Urothelium cell line (cell line): ENCODE measurements at places on chromosomes 11 and 22.

- DNase-seq, result no peak
Observed at GRCh38 chr22:24417901-24418641, 9.3 kb upstream of the ADORA2A start.

DNA sequence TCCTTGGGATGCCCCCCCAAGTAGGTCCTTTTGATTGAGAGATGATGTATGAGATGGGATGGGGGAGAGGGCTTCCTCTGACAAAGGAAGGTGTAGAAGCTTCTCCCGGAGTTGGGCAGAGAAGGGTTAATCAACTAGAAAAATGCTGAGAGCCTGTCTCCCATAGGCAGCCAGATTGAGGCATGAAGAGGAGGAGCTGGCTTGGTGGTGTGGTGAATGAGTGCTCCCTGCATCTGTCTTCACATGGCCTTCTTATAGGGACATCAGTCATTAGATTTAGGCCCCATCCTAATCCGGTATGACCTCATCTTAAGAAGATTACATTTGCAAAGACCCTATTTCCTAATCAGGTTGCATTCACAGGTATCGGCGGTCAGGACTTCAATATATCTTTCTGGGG is 61.1 kb downstream of the NFAM1 start:
- DNase-seq, result no peak

GRCh38 chr11:123054301-123055065 is 7.5 kb downstream of the HSPA8 start:
- peak; percentile 49 for DNase-seq

DNA sequence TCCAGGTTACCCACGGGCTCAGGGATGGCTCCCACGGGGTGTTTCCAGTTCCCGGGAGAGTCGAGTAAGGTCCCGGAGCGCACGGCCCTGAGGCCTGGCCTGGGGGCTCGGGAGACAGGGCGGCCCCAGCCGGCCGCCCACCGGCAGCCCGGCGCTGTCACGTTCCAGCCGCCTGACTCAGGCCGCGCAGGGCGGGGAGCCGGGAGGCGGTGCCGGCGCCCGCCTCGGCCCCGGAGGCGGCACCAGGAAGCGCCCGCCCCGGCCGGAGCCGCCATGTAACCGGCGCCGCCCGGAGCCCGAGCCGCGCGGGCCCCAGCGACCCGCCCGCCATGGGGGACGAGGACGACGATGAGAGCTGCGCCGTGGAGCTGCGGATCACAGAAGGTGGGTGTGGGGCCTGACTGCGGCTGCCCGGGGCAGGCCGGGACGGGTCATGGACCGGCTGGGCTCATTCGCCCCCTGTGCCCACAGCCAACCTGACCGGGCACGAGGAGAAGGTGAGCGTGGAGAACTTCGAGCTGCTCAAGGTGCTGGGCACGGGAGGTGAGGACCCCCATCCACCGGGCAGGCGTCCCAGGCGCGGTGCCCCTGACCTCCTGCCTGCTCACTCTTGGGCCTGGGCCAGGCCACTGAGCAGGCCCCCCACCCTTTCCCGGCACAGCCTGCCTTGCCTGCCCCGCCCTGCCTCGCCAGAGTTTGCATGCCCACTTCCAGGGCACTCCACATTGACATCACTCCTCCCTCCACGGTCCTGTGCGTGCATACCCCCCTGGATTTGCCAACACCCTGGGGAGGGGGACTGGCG is at the start of gene RPS6KA4:
RPS6KA4 (plus strand) TSS at position 256 of the 805 bp plus-strand sequence; CDS start at position 330, 74 bp downstream.
- DNase-seq, result peak; percentile 92

DNA sequence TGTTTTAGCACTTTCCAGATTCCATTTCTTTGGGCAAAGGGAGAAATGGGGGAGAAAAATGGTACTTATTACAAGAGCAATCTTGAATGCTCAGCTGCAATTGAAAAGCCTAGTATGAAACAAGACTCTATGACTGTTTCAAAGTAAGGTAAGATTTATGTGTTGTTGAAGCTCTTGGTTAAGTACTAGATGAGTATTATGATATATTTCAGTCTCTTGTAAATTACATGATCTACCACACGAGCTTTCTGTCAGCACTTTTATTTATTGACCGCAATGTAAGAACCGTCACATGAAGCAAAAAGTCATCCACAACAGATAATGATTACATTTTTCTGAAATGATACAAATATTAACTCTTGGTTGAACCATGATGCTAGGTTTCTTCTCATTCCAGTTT is 906.7 kb upstream of the CHORDC1 start:
- no peak for DNase-seq

DNA sequence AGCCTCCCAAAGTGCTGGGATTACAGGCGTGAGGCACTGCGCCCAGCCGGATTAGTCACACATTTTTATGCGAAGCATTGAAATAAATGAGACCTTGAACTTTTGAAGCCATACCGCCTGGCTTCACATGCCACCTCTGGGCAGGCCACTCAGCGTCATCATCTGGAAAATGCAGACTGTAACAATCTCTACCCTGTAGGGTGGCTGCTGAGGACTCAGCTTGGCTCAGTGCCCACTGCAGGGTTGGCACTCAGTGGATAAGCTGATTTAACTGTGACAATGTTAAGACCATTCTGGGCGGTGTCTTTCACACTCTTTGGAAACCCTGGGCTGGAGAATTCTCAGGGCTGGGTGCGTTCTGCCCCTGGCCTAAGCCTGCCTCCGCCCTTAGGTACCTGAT is 8.5 kb downstream of the SH3BP1 start:
- DNase-seq, result no peak

DNA sequence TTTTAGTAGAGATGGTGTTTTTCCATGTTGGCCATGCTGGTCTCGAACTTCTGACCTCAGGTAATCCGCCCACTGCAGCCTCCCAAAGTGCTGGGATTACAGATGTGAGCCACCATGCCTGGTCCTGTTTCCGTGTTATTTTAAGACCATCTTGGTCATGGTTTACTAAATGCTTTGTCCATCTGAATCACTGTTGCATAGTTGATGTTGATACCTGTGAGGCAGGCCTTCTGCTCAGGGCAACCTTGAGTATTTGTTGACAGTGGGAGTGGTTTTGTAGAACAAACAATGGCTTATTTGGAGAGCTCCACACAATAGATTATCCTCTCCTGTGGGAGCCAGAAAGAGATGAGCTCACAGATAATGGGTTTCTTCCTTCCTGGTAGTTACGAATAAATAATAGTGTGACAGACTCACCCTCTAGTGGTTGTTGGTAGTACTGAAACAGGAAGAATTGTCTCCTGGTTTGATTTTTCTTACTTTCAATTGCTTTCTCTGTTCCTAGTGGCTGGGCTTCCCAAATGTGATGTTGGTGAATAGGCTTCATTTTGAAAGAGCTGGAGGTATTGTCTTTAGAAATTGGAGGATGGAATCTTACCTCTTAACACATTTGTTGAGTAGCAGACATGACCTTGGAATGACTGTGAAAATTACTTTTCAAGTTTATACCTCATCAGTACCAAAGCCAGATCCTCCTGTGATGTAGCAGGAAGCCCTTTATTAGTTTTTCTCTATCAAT is 39.0 kb downstream of the CTNND1 start:
- peak; percentile 60 for DNase-seq

- no peak for DNase-seq
Observed at GRCh38 chr22:21842946-21843345, 24.5 kb downstream of the MAPK1 start.

- no peak for DNase-seq
Observed at GRCh38 chr11:8867035-8867434, 44.0 kb upstream of the AKIP1 start.

DNA sequence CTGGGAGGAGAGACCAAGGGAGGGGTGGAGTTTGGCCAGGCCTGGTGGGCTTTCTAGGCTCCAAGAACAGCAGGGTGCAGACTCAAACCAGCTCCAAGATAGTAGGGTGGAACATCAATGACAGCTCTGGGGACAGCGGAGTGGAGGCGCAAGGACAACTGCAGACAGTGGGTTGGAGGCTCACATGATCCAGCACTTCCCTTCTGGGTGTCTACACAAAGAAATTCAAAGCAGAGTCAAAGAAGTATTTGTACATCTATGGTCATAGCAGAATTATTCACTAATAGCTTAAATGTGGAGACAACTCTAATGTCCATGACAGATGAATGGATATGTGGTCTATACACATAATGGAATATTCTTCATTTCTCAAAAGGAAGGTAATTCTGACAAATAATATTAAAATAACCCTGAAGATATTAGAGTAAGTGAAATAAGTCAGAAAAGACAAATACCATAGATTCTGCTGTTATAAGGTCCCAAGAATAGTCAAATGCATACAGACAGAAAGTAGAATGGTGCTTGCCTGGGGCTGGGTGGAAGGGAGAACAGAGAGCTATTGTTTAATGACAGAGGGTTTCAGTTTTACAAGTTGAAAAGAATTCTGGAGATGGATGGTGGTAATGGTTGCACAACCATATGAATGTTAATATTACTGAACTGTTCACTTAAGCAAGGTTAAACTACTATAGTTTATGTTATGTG is 5.5 kb upstream of the GAB4 start:
- DNase-seq, result no peak

DNA sequence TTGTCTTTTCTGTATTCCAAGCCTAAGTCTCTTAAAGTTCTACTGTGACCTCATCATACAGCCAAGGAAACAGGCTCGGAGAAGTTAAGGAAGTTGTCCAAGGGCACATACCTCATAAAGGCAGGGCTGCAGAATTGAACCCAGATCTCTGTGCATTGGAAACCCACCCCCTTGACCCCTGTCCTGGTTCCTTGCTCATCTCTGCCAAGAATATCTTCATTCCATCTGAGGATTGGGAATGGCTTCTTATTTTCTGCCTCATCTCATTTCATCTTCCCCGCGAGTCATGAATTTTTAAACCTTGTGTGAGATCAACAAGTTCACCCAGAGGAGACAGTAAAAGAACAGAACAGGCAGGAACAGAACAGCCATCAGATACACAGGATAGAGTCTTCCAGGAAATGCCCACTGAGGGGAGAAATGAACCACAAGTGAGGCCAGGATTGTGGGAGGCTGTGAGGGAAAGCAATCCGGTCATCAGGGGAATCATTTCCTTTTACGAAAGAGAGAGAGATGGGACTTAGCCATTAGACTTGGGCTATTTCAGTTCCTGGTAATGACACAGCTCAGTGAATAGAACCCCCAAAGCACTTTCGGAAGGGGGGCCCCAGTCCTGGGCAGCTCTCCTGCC is 34.4 kb upstream of the LRRC10B start:
- DNase-seq, result no peak

- no peak for DNase-seq
Observed at GRCh38 chr22:34702279-34702678, 363.7 kb upstream of the ISX start.

GRCh38 chr22:37545703-37546436 is 14.4 kb upstream of the CDC42EP1 start:
- peak; percentile 82 for DNase-seq

DNA sequence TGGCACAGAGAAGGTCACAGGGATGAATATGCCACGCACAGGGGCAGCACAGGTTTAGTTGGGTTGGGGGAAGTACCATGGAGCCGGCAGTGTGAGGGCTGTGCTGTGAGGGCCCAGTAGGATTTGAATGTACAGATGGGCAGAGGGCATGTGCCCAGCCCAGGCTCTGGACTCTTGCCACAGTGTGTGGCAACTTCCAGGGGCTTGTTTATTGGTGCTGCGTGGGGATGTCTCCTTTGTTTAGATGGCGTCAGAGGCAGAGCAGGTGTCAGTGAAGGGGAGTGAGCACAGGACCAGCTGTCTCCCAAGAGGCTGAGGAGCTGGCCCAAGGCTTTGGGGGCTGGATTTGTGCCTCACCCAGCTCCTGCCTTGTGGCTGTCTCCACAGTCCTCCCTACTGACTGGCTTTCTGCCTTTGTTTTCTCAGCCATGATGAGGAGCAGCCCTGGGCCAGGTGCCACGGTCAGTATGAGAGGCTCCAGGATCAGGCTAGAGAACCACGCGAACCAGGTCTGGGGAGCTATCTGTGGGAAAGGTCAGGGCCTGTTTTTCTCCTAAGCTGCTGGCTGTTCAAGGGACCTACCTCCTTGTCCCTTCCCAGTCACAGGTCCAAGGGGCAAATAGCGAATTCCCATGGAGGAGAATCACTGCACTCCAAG is 21.9 kb downstream of the SUN2 start:
- no peak for DNase-seq

DNA sequence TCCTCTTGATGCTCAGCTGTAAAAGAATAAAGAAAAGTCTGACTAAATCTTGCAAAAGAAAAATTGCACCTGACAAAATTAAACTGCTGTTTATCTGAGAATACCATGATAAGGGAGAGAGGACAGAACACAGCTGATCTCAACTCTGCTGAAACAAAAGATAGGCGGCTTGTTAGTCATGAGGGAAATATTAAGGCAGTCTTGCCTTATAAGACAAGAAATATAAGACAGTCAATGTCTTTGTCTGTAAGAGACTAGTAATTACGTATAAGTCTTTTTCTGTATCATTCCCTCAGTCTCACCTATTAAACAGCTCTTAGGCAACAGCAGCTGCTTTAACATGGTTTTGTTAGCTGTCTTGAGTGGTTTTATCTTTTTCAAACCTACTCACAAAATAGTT is 296.6 kb downstream of the LUZP2 start:
- DNase-seq, result no peak

GRCh38 chr11:59273373-59273841 is 60.7 kb upstream of the MPEG1 start:
- no peak for DNase-seq

DNA sequence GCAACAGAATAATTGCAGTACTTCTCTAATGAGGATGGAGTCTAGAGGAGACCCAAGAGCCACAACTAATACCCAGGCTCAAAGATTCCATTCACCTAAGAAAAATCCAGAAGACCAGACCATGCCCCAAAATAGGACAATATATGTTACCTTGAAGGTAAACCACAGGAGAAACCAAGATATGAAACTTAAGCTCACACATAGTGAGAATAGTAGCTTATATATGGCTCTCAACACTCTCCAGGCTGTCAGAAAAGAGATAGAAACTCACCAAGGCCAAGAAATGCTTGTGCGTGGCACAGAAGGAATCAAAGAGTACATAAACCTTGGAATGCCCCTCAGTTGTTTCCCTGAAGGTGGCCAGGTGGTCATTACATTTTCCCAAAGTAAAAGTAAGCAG is 9.1 kb downstream of the FAM111A start:
- DNase-seq, result no peak
